ENCODE measurements at places on chromosomes 11 and 22.

GRCh38 chr11:8917157-8917825, 6.3 kb downstream of the AKIP1 start:
- DNase-seq, result no peak

- no peak for DNase-seq
Measured at GRCh38 chr11:131609921-131610320, 239.5 kb downstream of the NTM start.

DNA sequence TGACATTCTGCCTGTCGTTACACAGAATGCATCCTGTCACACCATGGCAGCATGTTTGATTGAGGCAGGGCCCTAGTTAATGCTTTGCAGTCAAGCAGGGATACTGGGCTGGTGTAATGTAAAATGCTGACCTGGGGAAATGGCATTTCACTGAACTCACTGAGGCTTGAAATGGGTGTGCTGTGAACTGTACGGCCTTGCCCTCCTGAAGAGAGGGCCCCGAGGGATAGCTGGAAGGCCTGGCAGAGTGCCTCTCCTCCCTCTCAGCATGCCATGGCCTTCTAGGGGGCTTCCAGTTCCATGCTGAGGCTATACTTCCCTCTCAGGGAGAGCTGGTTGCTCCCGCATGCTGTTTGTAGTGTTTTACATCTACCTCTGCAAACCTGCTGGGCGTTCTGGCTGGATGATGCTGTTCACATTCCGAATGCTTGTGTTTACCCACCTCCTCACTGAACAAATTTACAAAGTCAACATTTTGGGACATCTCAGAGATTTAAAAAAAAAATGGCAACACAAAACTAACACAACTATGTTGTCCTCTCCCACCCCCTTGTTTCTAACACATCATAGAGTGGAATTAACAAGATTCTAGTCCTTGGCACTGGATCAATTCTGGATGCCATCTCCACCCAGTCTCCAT, 416.7 kb upstream of the CADM1 start:
- no peak for DNase-seq

- no peak for DNase-seq
Measured at GRCh38 chr11:14861680-14862079, 30.4 kb downstream of the CYP2R1 start.

GRCh38 chr11:102729849-102730815, 5.4 kb upstream of the MMP8 start:
- DNase-seq, result no peak

DNA sequence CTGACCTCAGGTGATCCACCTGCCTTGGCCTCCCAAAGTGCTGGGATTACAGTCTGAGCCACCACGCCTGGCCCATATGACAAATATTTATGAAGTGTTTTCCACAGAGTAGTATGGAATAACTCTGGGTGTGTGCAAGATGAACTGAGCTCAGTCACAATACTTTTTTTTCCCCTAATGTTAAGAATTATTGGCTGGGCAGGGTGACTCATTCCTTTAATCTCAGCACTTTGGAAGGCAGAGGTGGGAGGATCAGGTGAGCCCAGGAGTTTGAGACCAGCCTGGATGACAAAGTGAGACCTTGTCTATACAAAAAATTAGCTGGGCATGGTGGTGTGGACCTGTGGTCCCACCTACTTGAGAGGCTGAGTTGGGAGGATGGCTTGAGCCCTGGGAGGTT, 6.4 kb downstream of the PTPRJ start:
- peak; percentile 13 for DNase-seq

DNA sequence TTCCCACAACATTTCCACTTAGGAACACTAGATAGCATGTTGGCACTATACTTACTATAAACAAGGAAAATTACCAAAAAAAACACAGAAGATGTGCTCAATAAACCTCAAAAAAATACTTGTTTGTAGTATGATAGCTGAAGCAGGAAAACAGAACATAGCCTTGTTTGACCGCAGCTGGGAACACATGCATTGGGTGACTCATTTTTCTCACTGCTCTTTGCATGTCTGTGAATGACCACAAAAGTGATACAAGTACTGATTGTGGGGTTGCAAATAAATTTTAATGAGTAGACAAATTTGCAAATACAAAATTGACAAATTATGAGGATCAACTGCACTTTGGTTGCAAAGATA, 22.8 kb upstream of the GUCY1A2 start:
- DNase-seq, result no peak

DNA sequence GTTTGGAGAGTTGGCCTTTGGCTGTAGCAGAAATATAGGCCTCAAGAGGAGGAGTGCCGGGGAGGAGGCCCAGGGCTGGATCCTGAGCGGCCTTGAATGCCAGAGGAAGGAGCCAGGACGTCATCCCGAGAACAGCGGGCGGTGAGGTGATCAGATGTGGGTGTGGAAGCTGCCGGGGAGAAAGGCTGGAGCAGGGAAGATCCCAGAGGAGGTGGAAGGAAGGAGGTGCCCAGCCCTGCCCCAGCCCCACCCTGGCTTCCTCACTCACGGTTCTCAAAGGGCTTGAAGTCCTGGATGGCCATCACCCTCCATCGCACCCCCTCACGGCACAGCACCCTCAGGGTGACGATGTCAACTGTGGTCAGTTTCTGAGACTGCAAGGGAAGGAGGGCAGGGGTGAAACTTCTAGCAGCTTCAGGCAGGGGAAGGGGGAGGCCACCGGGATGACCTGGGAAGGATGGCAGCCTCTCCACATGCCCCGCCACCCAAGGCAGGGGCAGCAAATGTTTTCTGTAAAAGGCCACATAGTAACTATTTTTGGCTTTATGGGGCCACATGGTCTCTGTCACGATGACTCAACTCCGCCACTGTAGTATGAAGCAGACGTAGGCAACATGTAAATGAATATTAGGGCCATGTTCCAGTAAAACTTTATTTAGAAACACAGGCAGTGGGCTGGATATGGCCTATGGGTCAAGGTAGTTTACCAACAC, 10.7 kb downstream of the IL2RB start:
- no peak for DNase-seq

GRCh38 chr11:27972522-27973170, 135.3 kb downstream of the KIF18A start:
- DNase-seq, result no peak

DNA sequence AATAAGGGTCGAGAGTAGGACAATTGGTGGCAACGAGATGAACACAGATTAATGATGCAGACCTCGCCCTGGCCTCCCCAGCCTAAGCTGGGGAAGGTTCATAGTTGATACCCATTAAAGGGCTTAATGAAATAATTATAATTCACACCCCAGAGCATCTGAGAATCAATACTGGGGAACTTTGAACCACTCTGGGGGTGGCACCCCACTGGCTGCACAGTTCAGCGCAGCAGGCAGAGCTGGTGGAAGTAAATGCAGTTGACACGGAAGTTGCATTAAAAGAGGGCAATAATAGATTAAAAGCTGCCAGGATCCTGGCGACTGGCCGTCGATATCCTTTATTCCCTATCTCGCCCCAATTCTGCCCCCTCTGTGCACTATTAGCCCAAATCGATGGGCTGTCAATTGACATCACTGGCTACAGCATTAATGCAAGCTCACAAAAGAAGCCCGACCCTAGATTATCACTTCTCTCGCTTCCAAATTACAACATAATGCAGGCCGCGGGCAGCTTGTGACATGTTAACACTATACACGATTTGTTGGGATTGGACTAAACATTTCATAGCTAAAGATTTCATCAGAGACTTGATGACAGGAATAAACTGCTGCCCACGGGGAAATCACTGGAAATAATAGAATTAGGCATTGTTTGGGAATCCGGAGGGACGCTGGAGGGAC, 14.5 kb downstream of the HSPA8 start:
- DNase-seq, result no peak

GRCh38 chr22:20224917-20225692, 43.0 kb downstream of the RTN4R start:
- no peak for DNase-seq

DNA sequence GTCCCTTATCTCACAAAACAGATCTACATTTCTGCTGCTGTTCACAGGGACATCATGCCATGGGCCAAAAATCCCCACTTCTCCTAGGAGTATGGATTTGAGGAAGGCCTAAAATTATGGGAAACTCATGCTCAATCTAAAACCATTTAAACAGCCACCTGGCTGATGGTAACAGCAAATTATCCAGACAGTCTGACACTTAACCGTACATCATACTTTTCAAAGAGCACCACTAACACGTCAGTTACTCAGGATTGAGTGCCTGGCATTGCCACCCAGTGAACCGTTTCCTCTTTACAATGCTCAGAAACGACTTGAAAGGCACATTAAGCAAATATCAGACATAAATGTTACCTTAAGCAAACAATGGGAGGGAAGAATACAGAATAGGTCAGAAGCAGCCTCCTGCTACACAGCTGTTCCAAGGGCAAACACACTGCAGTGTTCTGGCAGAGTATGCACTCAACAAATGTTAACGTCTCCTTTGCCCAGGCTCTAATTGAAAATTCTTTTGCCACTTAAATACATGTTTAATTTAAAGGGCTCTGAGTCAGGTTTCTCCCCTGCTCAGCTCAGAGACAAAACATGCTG, 18.8 kb upstream of the SLC36A4 start:
- no peak for DNase-seq

- no peak for DNase-seq
Measured at GRCh38 chr11:6388748-6389147, 1.5 kb upstream of the SMPD1 start.

DNA sequence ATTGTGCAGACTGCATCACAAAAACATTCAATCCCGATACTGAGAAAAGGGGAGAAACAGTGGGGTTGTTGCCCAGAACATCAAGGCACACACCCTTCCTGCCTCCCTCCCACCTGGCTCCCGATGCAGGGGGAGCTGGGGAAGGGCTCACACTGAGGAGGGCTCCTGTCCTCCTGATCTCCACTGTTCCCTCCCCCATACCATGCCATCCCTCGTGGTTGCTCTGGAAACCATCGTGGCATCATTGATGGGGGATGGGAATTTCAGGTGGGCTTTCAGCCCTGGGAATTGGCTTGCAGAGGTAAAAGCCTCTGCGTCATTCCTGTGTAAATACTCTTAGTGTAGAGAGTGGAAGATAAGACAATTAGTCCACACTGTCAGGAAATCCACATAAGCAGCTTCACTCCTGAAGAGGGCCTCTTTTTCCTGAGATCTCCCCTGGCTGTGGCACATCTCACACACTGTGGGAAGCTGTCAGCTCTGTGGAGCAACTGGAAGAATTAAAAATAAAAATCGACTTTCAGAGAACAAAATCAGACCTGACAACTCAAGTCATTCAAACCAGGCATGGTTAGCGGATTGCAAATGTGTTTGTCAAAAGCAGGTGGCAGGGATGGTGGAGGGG, 176.0 kb downstream of the CHST1 start:
- DNase-seq, result no peak

DNA sequence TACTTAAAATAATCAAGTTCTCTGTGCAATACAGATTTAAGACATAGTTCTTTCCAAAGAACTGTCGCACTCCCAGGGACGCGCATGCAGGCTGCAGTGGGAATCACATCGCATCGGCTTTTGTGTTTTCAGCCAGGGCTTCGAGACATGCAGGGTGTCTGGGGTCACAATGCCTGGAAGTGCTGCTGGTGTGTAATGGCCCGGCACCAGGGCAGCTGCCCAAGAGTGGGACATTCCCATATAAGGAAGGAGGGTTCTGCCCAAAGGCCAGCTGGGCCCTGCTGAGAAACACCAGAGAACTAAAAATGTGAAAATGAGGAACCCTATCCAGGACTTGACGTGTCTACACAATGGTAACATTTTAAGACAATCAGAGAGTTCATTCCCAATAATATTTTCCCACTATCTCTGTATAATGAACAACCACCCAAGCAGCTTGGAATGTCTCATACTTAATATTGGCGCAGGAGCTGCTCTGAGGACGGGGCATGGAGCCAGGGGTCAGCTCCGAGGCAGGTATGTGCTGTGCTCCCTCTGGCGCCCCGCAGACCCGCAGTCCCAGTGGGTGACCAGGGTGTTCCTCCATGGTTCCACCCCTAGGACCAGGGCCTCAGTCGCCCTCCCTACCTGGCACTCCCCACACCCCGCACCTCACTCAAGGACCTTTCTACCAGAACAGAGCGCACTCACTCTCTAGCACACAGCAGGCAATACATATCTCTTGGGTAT, 11.3 kb downstream of the MCAT start:
- DNase-seq, result no peak

- peak; percentile 64 for DNase-seq
Measured at GRCh38 chr11:65915821-65916251, 3.0 kb downstream of the C11orf68 start.

- no peak for DNase-seq
Measured at GRCh38 chr11:46265764-46266163, 11.7 kb upstream of the CREB3L1 start.

DNA sequence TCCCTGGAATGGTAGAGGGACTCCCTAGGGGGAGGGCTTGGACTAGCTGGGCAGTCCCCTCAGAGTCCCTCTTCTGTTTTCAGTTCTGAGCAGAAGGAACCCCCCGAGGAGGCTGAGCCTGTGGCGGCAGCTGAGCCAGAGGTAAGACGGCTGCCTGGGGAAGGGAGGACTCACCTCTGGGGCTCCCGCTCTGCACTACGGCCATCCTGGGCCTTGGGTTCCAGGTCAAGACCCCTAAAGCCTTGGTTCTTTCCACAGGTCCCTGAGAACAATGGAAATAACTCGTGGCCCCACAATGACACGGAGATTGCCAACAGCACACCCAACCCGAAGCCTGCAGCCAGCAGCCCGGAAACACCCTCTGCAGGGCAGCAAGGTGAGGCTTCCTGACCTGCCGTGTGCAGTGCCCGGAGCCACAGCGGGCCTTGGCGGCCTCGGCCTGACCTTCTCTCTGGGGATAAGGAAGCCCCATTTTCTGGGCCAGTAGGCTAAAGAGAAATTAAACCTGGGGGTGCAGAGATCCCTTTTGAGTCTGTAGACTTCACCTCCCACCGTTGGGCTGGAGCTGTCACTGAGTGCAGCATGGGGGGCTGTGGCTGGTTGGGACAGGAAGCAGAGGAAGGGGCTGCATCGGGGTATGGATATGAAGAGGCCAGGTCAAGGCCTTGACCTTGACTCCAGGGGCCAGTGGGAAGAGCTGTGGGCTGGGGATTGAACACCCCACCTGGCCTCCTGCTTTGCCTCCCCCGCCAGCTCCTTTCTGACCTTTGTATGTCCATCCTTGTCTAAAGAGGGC, 15.0 kb downstream of the INCENP start:
- DNase-seq, result no peak

DNA sequence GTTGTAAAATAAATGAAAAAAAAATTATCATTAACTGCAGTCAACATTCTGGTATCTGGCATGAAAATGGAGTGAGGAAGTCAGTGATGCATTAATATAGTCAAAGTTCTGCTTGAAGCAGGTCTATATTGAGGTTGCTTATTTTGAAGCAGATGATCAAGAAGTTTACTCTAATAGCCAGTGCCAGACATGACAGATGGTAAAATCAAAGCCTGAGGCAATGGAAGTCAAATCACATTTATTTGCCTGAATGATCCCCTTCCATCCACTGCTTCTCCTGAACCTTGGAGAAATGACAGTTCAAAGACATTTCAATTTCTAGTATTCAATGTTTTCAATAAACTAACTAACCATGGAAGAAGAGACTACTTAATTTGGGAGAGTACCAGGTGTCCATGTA, 430.0 kb downstream of the FAM181B start:
- DNase-seq, result no peak

GRCh38 chr22:45201678-45202332, 38.1 kb downstream of the NUP50 start:
- no peak for DNase-seq

- DNase-seq, result no peak
Measured at GRCh38 chr22:20113551-20114310, 2.2 kb upstream of the RANBP1 start.

- DNase-seq, result no peak
Measured at GRCh38 chr11:109264128-109264527, 157.9 kb upstream of the C11orf87 start.
